ENCODE measurements at places on chromosomes 13 and 19.
A peak's percentile ranks its signal among the peaks of the same experiment; 100 is the strongest.

- DNase-seq, result no peak
Measured at GRCh38 chr19:522726-523125, 8.8 kb upstream of the CDC34 start.

GRCh38 chr19:40521276-40521675, 54.5 kb downstream of the SPTBN4 start:
- no peak for DNase-seq

GRCh38 chr19:3573858-3574637, 1.3 kb downstream of the HMG20B start:
- DNase-seq, result peak; percentile 91

- no peak for DNase-seq
Measured at GRCh38 chr13:108427355-108427754, 157.8 kb downstream of the TNFSF13B start.

GRCh38 chr19:33876192-33876591, 79.5 kb downstream of the KCTD15 start:
- no peak for DNase-seq

DNA sequence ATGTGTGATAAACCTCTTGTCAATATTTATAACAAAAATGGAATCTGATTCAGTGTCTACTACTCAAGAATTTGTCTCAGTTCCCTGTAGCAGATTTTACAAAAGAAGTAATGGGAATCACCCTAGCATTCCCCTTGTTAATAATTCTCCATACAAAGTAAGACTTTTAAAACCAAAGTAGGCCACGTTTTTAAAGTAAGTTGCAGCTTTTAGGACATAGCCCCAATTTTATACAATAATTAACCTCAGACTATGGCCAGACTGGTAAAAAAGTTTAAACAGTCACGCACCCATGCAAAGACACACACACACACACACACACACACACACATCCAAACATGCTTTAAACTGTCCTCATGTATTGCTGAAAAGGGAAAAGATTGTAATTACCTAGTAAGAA, 589.9 kb downstream of the PCDH9 start:
- DNase-seq, result no peak

DNA sequence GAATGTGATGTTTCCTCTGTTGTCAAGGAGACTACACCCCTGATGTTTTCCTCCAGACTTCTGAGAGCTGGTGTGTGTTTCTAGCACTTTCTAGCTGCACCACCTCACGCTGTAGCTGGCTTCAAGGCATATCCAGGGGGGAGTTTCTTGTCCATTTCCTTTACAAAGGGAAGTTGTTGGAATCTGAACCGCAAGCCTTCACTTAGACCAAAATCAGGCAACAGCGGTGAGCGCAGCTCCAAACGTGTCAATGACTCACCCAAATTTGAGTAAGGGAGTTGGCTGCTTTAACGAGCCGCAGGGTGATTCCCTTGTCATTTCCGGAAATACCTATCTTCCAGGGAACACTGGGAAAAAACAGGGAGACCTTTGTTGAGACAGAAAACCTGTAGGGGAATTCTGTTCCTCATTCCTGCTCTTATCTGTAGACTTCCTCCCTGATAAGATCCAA, 2.5 kb downstream of the LDLR start:
- peak; percentile 51 for DNase-seq

GRCh38 chr19:275000-275399, 16.2 kb downstream of the PLPP2 start:
- no peak for DNase-seq

- no peak for DNase-seq
Measured at GRCh38 chr13:106804991-106805390, 237.1 kb upstream of the ARGLU1 start.

- DNase-seq, result no peak
Measured at GRCh38 chr13:29909975-29910674, 59.7 kb upstream of the UBL3 start.

GRCh38 chr19:38733493-38734175, 10.6 kb downstream of the CAPN12 start:
- DNase-seq, result no peak
